Fibroblast of skin of left quadriceps (primary cell): ENCODE measurements at places on chromosomes 13 and 19.
A peak's percentile ranks its signal among the peaks of the same experiment; 100 is the strongest.

- no peak for DNase-seq
Measured at GRCh38 chr19:53308339-53308811, 25.2 kb upstream of the ZNF845 start.

- DNase-seq = no peak
Measured at GRCh38 chr13:102682211-102682610, 12.6 kb downstream of the METTL21C start.

DNA sequence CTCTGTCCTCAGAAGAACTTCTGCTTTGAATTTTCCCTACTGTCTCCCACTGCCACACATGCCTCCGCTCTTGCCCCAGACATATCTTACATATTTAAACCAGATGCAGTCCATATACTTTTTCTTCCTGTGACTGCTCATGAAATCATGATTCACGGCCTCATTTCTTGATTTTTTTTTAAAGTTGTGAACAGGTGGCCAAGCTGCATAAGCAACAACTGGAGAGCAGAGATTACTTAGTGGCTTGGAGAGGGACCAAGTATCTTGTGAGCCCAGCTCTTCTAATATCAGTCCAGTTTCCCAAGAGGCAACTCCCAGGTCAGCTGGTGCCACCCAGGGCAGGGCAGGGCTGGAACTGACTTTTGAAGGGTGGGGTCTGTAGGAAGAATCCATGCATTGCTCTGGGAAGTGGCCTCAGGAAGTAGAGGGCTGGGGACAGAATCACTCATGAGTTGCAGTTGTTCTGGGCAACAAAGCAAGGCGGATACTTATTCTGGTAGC, 152.4 kb downstream of the LMO7 start:
- peak; percentile 90 for DNase-seq

DNA sequence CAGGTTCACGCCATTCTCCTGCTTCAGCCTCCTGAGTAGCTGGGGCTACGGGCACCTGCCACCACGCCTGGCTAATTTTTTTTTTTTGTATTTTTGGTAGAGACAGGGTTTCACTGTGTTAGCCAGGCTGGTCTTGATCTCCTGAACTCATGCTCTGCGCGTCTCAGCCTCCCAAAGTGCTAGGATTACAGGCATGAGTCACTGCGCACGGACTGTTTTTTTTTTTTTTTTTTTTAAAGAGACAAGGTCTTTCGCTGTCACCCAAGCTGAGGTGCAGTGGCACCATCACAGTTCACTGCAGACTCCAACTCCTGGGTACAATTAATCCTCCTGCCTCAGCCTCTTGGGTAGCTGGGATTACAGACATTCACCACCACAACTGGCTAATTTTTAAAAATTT, 8.2 kb upstream of the ADAMTS10 start:
- DNase-seq = no peak

DNA sequence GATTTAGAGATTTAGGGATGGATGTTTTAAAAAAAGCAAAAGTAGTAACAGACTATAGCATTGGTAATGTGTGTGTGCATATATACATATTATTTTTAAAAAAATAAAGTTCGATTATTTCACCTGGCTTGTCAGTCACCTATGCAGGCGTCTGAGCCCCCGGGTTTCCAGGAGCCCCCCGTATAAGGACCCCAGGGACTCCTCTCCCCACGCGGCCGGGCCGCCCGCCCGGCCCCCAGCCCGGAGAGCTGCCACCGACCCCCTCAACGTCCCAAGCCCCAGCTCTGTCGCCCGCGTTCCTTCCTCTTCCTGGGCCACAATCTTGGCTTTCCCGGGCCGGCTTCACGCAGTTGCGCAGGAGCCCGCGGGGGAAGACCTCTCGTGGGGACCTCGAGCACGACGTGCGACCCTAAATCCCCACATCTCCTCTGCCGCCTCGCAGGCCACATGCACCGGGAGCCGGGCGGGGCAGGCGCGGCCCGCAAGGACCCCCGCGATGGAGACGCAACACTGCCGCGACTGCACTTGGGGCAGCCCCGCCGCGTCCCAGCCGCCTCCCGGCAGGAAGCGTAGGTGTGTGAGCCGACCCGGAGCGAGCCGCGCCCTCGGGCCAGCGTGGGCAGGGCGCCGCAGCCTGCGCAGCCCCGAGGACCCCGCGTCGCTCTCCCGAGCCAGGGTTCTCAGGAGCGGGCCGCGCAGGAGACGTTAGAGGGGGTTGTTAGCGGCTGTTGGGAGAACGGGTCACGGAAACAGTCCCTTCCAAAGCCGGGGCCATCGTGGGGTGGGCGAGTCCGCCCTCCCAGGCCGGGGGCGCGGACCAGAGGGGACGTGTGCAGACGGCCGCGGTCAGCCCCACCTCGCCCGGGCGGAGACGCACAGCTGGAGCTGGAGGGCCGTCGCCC, 840 bp upstream of the CCNA1 start:
- no peak for DNase-seq

GRCh38 chr13:95438297-95438696, 114.2 kb upstream of the CLDN10 start:
- no peak for DNase-seq
